ENCODE measurements at places on chromosomes 1 and 21. TPM values are rescaled to one million over a fixed set of nuclear protein-coding genes. Genes with fewer than 3 reads are reported as not detected.

Gene CASQ2
- polyA plus RNA-seq = not detected

Gene GBP2
- polyA plus RNA-seq = 7.8 TPM

Gene CRYAA
- not detected for polyA plus RNA-seq

Gene LHX8
- 0.05 TPM for polyA plus RNA-seq

- DNase-seq = no peak
Measured at GRCh38 chr21:15825700-15826099, 95.9 kb downstream of the USP25 start.

DNA sequence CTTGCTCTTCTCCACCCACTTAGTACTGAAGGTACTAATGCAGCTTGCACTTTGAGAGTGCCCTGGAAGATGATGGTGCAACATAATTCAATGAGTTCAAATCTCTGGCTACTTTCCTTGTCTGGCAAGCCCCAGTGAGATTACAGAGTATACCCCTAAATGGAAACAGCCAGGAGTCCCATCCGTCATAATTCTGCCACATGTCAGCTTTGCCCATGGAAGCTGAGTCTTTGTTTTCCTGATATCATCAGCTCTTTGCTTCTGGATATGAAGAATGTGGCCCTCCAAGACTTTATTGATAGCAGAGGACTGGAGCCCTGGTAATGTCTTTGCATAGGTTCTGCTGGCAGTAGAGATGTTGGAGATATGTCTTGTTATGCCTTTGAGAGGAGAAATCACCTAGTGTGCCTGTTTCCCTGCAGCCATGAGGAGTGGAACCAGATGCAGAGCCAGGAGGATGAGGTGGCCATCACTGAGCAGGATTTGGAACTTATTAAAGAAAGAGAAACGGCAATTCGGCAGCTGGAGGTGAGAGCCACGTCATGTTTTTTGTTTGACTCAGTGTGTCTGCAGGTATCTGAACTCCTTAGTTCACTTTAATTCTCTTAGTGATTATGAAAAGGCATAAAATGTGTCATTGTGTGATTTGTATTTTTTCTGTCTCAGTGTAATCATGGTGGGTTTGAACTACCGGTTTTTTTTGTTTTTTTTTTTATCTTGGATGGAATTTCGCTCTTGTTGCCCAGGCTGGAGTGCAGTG, 18.7 kb upstream of the PPP1R8 start:
- DNase-seq = no peak

DNA sequence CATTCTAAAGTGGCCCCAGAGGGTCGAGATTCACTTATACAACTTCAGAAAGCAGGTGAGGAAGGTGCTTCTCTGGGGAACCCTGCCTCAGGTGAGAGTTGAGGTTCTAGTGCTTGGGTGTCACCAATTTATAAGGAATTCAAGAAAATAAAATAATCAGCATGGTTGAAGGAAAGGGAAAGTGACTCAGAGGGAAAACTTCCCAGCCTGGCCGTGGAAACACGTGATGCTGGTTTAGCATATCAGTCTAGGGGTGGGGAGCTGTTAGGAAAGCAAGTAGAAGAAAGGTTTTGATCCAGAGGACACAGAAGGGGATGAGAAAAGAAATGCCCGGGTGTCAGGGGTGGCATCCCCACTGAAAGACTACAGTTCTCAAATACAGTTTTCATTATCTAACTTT, 37.7 kb upstream of the TMEM125 start:
- DNase-seq = peak; percentile 28
